ENCODE measurements at places on chromosomes 7 and 10.

- DNase-seq = no peak
These were observed 2.8 kb upstream of the COL1A2 start for GRCh38 chr7:94391726-94392392.

DNA sequence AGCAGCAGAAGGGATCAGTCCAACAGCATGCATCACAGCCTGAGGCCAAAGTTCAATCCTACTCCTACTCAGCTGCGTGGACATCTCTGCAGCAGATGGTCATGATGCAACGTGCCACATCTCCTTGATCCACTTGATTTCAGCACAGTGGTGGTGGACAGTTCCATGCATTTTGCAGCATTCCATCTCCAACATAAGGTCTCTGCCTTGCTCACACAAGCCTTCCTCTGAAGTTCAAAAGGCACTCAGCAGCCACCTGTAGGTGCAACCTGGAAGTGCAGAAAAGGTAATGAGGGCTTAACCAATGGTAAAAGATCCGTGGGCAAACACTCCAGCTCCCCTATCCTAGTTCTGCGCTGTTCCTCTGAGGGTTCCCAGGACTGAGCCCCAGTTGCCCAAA, 57.5 kb upstream of the CHCHD3 start:
- no peak for DNase-seq

- no peak for DNase-seq
These were observed 48.4 kb downstream of the C10orf71 start for GRCh38 chr10:49347342-49347741.

DNA sequence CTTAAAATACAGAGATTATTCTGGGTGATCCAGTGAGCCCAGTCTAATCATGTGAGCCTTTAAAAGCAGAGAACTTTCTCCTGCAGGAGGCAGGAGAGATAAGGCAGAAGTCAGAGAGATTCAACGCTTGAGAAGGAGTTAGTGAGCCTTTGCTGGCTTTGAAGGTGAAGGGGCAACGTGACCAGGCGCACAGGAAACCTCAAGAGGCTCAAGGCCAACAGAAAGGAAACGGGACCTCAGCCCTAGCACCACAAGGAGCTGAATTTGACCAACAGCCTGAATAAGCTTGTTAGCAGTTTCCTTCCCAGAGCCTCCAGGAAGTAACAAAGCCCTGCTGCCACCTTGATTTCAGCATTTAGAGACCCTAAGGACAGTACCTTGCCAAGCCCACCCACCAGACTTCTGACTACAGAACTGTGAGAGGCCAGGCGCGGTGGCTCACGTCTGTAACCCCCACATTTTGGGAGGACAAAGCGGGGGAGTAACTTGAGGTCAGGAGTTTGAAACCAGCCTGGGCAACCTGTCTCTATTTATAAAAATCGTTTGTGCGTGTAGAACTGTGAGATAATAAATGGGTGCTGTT, 87.3 kb upstream of the KAT6B start:
- no peak for DNase-seq

- no peak for DNase-seq
These were observed 305.3 kb upstream of the NFE2L3 start for GRCh38 chr7:25846722-25847121.

DNA sequence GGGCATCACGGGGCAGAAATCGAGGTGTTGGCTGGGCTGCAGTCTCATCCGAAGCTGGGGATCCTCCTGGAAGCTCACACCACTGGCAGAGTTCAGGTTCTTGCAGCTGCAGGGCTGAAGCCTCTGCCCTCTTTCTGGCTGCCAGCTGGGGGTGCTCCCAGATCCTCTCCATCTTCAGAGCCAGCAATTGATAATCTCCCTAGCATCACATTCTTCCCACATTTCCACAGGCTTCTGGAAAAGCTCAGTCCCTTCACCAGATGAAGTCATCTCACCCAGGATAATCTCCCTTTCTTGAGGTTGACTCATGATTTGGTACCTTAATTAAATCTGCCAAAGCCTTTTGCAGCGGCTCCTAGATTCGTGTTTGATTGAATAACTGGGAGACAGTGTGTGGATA, 55.2 kb downstream of the NRP1 start:
- DNase-seq = no peak

GRCh38 chr10:124668517-124669051, 75.6 kb downstream of the FAM53B start:
- DNase-seq = no peak

DNA sequence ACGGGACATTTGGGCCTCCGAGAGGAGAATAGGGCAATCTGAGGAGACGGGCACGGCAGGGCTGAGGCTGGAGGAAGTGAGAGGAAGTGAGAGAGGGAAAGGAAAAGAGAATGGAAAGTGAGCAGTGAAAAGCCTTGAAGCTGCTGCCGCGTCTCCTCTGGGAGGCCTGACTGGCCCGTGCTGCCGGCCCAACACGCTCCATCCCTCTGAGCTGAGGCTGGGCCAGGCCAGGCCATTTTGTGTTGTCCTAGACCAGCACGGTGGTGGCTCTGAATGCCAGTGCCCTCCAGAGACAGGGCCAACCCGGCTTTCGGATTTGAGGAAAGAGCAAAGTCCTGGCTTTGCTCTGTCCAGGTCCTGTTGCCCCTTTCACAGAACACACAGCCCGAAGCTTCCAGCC, 361.1 kb upstream of the SHH start:
- no peak for DNase-seq

DNA sequence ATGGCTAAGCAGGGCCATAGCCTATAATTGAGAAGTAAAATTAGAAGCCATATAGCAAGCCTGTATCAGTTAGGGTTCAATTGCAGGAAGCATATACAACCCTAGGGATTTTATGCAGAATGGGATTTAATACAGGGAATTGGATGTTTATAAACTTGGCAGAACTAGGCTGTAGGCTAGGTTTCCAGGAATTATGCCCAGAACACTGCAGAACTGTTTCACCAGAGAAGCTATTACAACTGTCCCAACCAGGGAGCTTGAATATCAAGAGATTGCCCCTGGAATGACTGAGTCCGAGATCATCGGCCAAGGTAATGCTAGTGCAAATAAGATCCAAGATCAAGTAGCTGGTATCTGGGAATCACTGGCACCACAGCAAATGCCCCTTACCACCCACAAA, 64.0 kb downstream of the PRR15 start:
- DNase-seq = no peak

- no peak for DNase-seq
These were observed 71.1 kb upstream of the GPR158 start for GRCh38 chr10:25103703-25104102.

- DNase-seq = no peak
These were observed 3.2 kb upstream of the IFIT1 start for GRCh38 chr10:89389254-89389653.

GRCh38 chr10:44725404-44725803, 185.7 kb upstream of the TMEM72 start:
- no peak for DNase-seq

DNA sequence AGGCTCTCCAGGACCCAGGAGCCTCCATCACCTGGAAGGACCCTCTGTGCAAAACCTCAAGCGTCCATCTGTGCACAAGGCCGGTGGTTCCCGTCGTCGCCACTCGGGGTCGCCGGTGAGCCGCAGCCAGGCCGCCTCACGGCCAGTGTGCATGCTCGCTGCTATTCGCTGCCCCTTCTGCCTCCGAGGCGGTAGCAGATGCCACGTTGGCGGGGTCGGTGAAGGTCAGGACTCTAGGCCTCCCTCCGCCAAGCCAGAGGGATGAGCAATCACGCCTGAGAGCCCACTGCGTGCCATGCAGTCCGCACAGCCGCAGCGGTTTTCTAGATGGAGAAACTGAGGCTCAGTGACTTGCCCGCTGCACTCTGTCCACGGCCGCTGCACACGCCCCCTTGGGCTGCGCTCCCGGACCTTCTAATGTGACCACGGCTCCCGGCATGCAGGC, 5.7 kb downstream of the UPK3B start:
- no peak for DNase-seq

- DNase-seq = no peak
These were observed 25.0 kb downstream of the ADARB2 start for GRCh38 chr10:1712314-1712713.

GRCh38 chr10:88404133-88404532, 179.0 kb downstream of the RNLS start:
- no peak for DNase-seq

- DNase-seq = no peak
These were observed 280.5 kb downstream of the KCND2 start for GRCh38 chr7:120553491-120553890.

DNA sequence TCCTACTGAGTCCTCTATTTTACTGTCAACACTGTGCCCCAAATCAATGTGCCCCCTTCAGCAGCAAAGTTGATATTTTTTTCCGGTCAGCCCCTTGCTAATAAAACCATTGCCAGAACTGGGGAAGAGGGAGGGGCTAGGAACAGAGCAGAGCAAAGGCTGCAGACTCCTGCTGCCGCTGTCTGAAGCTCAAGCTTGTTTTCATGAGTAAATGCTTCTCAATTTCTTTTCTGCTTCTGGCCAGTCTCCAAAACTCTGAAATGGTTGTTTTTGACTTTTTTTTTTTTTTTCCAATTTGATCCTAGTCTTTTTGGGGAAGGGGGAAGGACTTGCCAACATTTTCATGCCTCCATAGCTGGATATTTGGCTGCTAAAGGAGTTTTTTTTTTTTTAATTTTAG, 26.7 kb upstream of the PROSER2 start:
- DNase-seq = no peak

DNA sequence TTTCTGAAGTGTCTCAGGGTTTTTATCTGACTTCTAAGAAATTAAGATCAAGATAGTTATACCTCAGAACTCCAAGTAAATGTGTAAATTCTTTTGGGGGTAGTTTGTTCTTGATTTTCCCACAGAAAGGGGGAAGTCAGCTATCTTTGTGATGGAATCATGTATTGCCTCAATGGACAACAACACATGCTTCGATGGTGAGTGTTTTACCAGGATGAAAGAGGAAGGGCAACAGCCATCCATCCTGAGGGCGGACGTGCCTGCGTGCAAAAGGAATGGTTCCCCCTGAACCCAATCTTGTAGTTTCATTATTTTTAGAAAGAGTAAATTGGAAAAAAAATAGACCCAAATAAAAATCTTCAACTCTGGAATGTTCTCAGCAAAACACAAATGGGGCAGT, 67.2 kb upstream of the ZPBP start:
- DNase-seq = no peak

DNA sequence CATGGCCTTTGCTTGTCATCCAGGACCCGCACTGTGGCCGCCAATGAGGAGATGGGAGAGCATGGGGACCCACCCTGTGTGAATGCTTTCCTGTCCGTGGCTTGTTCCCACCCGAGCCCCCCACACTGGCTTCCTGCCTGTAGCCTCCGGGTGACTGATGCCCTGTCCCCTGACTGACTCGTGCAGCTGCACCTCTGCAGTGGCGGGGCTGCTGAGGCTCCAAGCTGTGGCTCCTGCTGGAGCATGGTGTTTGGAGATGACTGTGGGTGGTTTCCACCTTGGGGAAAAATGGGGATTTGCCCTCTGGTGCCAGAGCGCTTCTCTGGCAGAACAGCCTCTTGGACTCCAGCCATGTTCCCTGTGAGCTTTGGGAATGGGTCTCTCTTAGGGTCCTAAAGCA, 2.1 kb downstream of the CAMK1D start:
- DNase-seq = no peak

DNA sequence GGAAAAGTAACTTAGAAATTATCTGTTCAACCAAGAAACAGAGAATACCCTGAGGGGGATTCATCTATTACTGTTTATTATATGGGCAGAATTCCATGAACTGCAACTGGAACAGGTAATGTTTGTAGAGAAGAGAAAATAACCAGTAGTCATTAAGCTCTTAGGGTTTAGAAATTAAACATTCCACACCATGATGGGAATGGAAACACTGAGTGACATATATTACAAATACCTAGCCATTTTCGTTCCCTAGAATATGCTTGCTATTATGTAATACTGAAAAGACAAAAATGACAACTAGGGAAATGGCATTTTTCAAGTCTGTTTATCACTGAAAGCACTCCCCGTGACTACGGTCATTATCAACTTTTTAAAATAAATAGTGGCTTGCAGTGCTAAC, 1007.4 kb downstream of the GATA3 start:
- no peak for DNase-seq

DNA sequence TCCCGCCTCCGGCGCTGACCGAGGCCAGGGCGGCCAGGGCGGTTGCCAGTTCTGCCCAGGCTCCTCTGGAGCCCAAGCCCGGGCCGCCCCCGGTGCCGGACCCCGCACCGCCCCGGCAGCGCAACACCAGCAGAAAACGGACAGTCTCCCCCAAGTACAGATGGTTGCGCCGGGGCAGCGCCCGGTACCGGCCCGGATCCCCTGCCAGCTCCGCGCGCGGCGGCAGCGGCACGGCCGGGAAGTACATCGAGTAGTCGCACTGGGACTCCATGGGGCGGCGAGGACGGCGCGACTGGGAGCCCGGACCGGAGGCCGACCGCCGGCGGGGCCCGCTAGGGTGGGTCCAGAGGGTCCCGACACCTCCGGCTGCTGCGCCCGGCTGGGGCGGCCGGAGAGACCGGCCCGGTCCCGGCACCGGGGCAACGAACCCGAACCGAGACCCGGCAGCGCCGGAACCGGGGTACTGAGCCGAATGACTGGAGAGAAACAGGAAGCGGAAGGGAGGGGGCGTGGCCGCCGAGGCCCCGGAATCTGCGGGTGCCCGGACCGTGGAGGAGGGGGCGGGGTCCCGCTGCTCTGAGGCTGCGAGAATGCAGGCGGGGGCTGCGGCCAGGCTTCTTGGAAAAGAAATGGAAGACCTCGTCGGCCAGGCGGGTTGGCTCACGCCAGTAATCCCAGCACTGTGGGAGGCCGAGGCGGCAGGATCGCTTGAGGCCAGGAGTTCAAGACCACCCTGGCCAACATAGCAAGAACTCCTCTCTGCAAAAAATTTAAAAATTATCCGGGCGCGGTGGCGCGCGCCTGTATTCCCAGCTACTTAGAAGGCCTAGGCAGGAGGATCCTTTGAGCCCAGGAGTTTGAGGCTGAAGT, at the start of gene TRAPPC14:
TRAPPC14 (minus strand) TSS at position 495 of the 870 bp plus-strand sequence; CDS start at position 271, 224 bp downstream.
- peak; percentile 73 for DNase-seq

DNA sequence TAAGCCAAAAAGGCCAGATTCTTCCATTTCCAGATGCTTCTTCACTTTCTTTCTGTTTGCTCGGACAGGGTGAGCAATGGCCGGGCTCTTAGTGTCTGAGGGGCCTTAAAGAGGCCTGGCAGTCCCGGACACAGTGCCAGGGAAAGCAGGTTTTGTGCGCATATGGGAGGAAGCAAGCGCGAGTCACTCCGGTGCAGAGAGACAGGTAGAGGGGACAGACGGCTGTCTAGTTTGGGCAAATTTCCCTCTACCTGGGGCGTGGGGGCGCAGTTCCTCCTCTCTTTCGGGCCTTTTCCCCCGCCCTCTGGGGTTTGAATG, 4.7 kb downstream of the NEUROD6 start:
- DNase-seq = no peak

DNA sequence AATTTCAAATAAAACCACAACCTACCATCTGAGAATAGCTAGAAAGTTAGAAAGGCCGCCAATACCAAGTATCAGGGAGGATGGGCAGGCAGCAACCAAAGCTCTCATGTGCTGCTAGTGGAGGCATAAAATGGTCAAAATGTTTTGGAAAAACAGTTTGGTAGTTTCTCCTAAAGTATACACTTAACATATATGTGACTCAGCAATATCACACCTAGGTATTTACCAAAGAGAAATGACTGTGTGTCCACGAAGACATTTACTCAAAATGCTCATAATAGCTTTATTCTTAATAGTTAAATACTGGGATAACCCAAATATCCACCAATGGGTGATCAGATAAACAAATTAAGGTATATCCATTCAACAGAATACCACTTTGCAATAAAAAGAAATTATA, 14.3 kb downstream of the RHEB start:
- no peak for DNase-seq

- no peak for DNase-seq
These were observed 53.4 kb downstream of the DPYSL4 start for GRCh38 chr10:132240156-132240555.
